ENCODE measurements at places on chromosomes 4 and X. TPM values are rescaled to one million over a fixed set of nuclear protein-coding genes. Genes with fewer than 3 reads are reported as not detected.
A peak's percentile ranks its signal among the peaks of the same experiment; 100 is the strongest.

The PPP1R2C gene
- total RNA-seq = not detected

The SLC30A9 gene
- total RNA-seq = 49.4 TPM

The VCX2 gene
- not detected for total RNA-seq

The LEF1 gene
- total RNA-seq = not detected

The SYTL5 gene
- total RNA-seq = 10.2 TPM

The ANK2 gene
- 5.8 TPM for total RNA-seq

The NPY1R gene
- 0.26 TPM for total RNA-seq

DNA sequence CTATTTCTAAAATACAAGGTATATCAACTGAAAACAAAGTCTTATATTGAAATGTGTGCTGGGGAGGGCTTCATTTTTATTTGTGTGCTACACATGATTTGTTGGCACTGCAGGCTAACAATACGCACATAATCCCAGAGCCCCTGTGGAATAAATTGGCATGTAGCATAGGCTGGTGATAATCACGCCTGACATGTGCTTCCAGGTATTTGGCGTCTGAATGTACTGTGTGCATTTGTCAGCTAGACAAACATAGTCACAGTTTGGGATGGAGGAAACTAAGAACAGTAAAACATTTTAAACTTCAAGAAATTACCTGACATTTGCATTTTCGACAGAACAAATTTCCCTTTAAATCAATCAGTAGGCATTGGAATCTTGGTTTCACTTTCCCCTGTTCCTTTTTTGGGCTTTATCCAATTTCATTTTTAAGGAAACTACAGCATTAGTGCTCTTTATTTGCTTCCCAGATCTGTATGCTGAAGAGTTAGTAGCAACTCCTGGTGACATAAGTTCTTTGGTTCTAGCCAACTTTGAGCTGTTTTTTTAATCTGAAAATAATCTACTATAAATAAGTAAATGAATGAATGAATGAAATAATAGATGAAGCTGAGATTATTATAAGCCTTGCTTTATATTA lies 472.3 kb downstream of the PDHA2 start:
- no peak for DNase-seq

DNA sequence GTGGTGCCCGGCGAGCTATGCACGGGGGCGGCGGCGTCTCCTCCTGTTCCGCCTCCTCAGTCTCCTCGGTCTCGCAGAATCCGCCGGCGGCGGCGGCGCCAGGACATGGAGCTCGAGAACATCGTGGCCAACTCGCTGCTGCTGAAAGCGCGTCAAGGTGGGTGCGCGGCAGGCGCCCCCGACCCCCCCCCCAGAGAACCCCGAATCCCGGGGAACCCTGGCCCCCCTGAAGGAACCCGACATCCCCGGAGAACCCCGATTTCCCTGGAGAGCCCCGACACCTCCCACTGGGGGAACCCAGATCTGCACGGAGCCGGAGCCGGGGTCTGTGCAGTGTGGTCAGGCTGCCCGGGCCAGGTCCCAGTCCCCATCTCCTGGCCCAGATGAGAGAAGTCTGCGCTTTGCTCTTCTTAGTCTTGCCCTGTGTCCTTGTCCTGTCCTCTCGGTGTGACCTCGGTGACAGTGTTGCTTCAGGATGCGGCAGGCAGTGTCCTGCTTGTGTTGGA lies 648 bp downstream of the GRK4 start:
- no peak for DNase-seq

DNA sequence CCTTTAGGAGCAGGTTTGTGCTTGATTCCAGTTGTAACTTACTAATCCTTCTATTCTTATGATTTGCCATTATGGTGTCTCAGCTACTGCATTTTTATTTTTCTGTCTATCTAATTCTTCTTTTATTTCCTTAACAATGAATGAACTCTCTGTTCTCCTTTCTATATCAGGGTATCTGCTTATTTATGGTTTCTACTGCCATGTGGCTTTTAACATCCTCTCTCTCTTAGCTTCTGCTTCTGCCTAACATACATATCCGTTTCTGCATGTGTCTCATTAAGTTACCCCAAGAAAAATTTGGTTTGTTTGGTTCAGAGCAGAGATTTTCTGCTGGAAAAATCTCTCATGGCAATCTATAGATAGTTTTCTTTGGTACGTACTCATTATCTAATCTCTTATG lies 614.4 kb downstream of the RPA4 start:
- DNase-seq = no peak

GRCh38 chr4:154084864-154085263 lies 296.0 kb upstream of the SFRP2 start:
- peak; percentile 49 for DNase-seq

- DNase-seq = no peak
Measured at GRCh38 chr4:48462363-48462762, 20.8 kb upstream of the SLC10A4 start.

- peak; percentile 89 for DNase-seq
Measured at GRCh38 chr4:53987761-53988171, 76.6 kb downstream of the CHIC2 start.

DNA sequence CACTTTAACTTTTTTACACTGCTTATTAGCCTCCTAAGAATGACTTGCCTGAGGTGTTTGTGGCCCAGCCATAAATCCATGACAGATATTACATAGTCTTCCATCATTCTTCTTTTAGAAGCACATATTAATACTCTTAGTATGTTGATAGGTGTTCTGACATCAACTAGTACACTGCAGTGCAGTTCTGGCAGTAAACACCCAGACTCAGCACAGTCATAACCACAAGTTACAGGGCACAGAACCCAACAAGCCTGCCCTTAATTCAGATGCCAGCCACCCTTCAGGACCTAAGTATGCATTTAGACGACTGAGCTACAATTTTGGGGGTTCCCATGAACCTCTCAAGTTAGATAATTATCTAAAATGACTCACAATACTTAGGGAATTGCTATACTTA lies 36.5 kb upstream of the GUCY1B1 start:
- DNase-seq = no peak

DNA sequence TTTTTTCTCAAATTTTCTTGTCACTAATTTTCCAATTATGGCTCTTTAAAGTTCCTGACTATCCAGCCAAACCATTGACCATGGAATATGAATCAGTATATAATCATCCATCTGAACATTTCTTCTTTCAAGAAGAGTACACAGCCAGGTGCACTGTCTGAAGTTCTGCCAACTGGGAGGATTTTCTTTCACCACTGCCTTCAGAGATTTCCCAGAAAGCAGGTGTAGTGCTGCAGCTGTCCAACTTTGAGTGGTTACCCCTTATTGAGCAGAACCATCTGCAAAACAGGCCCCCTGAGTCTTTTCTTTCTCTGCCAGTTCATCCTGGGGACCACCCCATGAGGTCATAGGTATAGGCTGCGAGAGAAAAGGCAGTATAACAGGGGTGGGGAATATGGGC lies 1213.2 kb downstream of the RAPGEF2 start:
- peak; percentile 11 for DNase-seq

DNA sequence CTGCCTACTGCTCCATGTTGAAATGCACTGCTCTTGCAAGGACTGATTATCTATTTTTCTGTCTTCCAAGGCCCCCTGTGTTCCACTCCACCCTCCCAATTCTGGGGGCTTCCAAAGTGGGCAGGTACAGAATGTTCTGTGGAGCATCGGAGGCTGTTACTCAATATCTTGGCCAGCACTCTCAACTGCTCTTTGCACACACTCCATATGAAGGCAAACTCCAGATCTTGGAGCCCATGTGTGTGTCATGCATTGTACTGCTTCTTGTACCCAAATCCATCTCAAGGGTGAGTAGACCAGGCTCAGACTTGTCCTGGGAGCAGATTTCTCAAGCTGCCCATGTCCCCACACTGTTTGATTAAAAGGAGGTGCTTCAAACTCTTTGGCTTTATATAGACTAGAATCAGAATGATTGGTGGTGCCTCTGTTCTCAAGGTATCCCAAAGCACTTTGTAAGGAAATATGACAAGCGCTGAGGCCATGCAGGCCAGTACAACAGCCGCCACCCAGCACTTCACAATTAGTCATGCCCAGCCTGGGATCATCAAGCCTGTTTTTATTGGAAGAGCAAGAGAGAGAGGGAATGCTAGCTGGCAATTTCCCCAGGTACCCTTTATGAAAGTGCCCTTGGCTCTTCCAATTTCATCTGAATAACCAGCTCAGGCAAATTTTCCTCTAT lies 44.3 kb downstream of the AR start:
- DNase-seq = peak; percentile 51

- DNase-seq = no peak
Measured at GRCh38 chr4:38313175-38313574, 350.8 kb upstream of the KLF3 start.

DNA sequence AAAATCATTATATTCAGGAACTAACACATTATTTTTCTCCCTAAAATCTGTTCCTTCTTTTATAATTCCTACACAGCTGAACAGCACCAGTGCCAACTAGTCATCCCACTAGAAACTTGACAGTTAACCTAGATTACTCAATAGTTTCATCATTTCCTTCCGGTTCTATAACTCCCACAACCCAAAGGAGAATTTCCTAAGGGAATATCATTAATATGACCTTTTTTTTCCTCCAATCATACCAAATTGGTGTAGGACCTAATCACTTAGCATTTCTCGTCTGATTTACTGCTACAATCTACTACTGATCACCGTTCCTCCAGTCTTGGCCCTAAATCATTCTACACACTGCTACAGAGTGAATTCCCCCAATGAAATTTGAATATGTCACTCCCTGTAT lies 45.9 kb downstream of the WDFY3 start:
- DNase-seq = peak; percentile 85

GRCh38 chr4:5125321-5125720 lies 74.0 kb downstream of the STK32B start:
- no peak for DNase-seq

GRCh38 chrX:103716962-103717361 lies 6.3 kb downstream of the TMEM31 start:
- peak; percentile 79 for DNase-seq

DNA sequence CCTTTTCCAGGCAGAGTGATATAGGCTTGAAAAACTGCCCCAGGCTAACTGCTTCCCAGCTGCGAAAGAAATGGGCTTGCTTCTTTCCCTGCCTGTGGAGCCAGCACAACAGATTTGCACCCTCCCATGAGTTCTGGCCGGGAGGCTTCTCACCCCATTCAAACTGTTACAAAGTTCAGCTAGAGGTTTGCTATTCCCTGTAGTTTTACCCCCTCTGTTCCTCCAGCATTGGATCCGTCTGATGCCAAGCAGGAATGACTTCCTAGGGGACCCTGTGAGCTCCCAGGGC lies 87.6 kb upstream of the NDST4 start:
- no peak for DNase-seq

DNA sequence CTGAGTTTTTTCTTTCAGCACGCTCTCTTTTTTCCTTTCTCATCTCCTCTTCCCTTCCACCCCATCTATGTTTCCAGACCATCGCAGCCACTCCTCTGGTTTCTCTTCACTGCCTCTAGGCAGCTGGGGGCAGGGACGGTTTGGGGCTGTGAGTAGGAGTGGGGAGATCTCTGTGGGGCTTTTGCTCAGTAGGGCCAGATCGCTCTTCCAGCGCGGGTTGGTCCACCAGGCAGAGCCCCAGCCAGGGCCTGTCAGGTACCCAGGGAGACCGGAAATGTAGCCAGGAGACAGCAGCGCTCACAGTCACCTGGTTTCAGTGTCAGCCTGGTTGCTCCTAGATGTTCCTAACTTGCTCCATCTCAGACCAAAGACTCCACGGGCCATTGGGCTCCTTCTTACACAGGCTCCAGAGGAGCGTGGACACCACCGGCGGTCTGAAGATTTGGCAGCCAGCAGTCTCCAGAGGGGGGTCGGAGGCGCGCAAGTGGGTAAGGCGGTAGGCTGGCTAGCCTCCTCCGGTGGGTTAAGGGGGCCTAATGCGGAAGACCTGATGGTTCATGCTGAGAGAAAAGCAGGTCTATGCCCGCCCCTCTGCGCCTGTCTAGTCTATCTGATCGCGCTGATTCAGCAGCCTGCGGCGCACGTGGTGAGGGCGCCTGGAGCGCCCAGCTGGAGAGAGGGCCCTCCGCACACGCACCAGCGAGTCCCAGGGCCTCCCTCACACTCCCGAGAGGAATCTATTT lies 1.8 kb downstream of the FGF5 start:
- peak; percentile 3 for DNase-seq

DNA sequence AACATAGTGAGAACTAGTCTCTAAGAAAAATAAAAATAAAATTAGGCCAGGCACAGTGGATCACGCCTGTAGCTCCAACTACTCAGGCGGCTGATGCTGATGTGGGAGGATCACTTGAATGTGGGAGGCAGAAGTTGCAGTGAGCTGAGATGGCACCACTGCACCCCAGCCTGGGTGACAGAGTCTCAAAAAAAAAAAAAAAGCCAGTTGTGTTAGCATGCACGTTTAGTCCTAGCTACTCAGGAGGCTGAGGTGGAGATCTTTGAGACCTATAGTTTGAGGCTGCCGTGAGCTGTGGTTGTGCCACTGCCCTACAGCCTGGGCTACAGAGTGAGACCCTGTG lies 2.5 kb downstream of the DCK start:
- no peak for DNase-seq

- peak; percentile 99 for DNase-seq
Measured at GRCh38 chr4:124631760-124632159, 80.8 kb downstream of the ANKRD50 start.

GRCh38 chrX:130566028-130566683 lies 164.4 kb downstream of the RBMX2 start:
- DNase-seq = no peak

- DNase-seq = no peak
Measured at GRCh38 chr4:4387531-4388310, 819 bp downstream of the NSG1 start.

DNA sequence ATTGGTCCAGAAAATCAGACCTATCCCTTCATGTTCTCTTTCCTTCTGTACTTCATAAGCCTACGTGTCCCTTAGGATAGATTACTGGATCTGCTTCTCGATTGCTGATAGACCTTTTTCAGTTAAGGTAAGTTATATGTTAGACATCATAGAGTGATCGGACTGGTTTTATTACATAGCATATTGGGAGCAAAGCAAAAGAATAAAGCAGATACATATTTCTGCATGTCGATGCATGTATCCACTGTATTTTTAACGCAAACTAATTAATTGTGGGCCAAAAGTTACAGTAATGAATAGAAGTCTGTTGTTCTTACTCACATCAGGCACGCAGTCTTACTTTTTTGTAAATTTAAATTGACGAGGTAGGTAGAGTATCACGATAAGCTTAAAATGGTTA lies 106.4 kb downstream of the SLIT2 start:
- peak; percentile 38 for DNase-seq

- DNase-seq = peak; percentile 4
Measured at GRCh38 chr4:71765821-71766383, 18.0 kb downstream of the GC start.

GRCh38 chr4:76948443-76949275 lies 893 bp upstream of the SEPTIN11 start:
- DNase-seq = peak; percentile 58

- DNase-seq = no peak
Measured at GRCh38 chr4:29002151-29002550, 1718.0 kb upstream of the PCDH7 start.

All from bronchial epithelial cell (primary cell).